Umbilical cord (tissue), 2 donors: ENCODE measurements at places on chromosomes 11 and 22.

- no peak for DNase-seq
Measured at GRCh38 chr11:17781626-17782025, 47.0 kb downstream of the KCNC1 start.

DNA sequence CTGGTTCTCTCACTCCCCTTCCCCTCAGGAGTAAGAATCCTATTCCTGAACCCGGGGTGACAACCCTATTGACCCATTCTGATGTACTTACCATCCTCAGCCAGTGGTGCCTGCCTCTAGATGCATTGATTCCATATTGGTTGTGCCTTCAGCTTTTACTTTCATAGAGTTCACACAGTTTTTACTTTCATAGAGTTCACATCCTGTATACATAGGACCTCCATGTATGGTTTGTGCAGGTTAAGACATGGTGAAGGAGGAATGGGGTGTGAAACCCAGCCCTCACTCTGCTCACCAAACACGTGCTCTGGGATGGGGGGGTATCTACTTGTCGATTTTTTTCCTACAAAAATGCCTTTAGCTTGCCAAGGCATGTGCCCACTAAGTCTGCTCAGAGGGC lies 105.6 kb upstream of the TBCEL start:
- DNase-seq = no peak

- no peak for DNase-seq
Measured at GRCh38 chr11:61609000-61609979, 28.4 kb upstream of the SYT7 start.

DNA sequence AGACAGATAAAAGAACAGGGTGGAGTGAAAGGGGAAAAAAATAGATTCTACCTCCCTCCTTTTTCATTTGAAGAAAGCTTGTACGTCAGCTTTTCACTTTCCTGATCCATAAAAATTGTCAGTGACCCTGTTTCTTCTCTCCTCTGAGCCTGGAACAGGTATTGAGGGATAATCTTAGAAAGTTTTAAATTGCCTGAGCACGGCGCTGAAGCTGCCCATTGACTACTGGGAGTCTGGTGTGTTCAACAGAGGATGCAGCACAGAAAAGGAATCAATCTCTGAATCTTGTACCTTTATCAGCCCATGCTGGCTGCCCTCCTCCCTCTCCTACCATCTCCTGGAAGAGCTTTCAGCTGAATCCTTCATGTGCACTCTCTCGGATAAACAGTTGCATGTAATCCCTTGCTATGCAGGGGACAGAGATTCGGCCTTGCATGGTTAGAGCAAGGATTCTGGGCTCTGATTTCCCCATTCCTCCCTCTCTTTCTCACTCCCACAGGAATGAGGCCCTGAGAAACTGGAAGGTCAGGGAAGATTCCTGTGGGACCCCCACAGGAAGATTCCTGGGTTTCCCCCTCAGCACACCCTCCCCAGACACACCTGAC lies 162.4 kb upstream of the SYN3 start:
- no peak for DNase-seq

GRCh38 chr11:64743591-64744543 lies at the start of gene RASGRP2:
RASGRP2 (minus strand) TSS chr11:64744142; CDS start chr11:64742866, 1,276 bp downstream.
- DNase-seq = peak; percentile 39

GRCh38 chr11:5967708-5968107 lies 586 bp downstream of the OR56A5 start:
- DNase-seq = no peak

- DNase-seq = no peak
Measured at GRCh38 chr11:63243533-63243932, at the start of gene SLC22A25. SLC22A25 (minus strand) TSS chr11:63243599; CDS start chr11:63229652, 13,947 bp downstream.

DNA sequence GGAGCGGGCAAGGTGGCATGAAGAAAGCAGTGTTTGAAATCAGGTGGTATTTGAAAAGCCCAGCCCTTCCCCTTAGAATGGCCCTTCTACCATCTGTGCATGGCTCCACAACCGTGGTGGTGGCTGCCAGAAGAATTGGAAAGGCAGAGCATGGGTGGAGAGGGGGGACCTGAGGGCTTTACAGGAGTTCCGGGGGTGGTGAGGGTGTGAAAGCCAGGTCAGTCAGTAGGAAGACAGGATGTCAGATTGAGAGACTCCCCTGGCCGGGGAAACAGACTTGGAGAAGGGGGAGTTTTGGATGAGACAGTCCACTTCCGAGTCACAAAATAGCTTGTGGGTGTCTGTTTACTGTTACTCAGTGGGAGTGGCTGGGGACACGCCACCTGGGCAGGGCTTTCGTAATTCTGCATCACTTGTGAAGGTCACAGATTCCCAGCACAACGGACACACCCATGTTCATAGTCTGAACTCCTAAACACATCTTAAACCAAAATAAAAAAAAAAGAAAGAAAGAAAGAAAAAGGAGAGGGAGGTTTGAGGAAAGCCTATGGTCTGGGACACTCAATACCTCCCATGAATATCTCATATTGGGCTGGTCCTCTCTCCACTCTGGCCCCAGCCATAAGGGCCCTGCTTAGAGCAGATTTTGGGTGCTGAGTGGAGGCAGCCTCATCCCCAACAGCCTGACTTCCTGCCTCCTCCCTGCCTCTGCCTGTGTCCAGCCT lies 24.4 kb upstream of the SMIM35 start:
- no peak for DNase-seq

- DNase-seq = no peak
Measured at GRCh38 chr11:88164320-88164719, 10.9 kb downstream of the RAB38 start.

- DNase-seq = no peak
Measured at GRCh38 chr11:132051704-132052103, 681.3 kb downstream of the NTM start.

DNA sequence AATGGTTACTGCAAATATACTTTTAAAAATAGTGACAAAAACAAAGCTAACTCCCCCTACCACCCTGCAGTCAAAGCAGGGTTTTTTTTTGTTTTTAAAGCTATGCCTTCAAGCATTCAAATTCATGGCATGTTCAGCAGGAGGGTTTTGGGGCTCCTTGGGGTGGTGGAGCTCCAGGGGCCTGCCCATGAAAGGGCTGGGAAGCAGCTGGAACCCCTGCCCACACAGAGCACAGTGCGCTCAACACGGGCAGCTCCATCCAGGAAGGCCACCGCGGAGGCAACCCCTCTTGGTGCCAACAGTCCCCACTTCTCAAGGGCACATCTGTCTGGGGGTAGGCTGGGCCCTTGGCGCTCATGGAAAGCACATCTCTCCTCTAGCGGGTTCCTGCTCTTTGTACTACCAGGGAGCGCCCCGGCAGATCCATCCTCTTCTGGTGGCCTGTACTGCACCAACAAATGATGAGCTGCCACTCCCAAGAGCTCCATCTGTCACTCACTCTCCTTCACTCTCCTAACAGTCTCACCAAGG lies 16.6 kb upstream of the PHLDA2 start:
- DNase-seq = no peak

GRCh38 chr11:12440565-12440964 lies 63.2 kb downstream of the PARVA start:
- DNase-seq = no peak

- DNase-seq = no peak
Measured at GRCh38 chr11:73729594-73730206, 31.2 kb downstream of the RAB6A start.

GRCh38 chr22:28208787-28209186 lies 289.7 kb upstream of the PITPNB start:
- no peak for DNase-seq

DNA sequence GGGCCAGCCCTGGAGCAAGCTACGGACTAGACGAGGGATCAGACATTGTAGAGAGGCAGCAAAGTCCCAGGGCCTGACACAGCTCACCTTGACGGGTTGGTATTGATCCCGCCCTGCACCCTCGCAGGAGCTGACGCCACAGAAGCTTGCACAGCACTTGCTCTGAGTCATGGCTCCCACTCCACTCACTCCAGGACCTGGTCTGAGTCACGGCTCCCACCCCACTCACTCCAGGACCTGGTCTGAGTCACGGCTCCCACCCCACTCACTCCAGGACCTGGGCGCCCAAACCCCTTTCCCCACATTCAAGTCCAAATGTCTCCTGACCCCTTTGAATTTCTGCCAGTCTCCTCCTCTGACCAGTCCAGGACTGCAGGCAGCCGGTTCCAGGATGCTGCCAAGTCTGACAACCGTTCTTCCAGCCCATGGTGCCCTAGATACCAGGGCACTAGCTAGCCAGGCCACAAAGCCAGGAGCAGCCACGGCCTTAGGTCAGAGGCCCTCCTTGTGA lies 6.0 kb upstream of the PNPLA5 start:
- DNase-seq = no peak

GRCh38 chr11:8075119-8075726 lies 5.8 kb upstream of the TUB start:
- DNase-seq = no peak

GRCh38 chr11:1335811-1336761 lies 26.7 kb upstream of the TOLLIP start:
- DNase-seq = peak; percentile 82

DNA sequence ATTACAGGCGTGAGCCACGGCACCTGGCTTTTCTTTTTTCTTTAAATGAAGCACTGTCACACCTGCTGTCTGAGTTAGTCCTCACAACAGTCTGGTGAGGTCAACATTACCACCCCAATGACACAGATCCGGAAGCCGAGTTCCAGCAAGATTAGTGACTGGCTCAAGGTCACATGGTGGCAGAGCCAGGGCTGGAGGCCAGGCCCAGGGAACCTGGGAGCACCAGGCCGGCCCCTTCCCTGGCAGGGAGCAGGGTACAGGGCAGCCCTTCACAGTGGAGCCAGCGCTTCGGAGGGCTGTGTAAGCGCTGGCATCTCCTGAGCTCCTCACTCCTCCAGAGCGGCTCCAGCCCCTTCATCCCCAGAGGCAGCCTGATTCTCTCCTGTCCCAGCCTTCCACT lies 118.7 kb downstream of the ST3GAL4 start:
- no peak for DNase-seq

DNA sequence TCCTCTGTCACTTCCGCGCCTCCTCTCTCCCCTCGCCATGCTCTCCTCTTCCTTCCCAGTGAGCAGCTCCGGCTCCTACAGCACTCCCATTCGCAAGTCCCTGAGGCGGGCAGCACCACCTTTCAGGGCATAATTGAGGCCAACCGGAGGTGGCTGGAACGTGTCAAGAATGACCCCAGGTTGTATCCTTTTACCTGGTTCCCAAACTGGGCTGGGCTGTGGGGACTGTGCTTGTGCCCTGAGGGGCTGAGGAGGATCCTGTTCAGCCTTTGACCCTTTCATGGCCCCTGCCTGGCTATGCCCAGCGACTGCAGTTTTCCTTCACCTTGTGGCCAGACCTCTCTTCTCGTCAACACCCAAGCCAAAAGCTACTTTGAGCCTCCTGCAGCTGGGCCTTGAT lies 84.1 kb downstream of the CEP164 start:
- no peak for DNase-seq

GRCh38 chr11:22432291-22433093 lies 94.3 kb downstream of the SLC17A6 start:
- DNase-seq = peak; percentile 66

DNA sequence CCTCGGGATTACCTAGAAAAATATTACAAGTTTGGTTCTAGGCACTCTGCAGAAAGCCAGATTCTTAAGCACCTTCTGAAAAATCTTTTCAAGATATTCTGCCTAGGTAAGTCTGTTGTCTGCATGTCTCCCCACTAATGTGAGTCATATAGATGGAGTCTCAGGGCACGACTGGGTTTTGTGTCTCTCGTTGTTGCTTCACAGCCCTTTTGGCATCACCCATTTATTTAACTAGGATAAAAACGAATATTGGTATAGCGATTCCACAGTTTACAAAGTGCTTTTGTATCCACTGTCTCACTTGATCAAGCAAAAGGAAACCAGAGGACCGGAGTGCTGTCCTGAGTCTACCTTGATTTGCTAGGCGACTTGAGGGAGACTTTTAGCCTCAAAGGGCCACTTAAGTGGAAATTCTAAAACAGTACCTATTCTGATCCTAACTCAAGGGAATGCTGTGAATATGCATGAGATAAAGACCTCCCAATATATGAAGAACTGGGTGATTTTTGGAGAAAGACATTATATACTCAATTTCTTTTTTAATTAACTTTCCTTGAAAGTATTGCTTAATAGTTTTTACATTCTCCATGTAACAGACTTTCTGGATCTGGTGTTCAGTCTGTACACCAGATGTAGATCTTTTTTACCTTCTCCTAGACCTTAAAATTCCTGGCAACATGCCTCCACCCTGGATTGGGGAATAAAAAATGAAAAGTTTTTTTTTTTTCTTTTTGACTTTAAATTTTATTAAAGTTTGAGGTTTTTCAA lies 590 bp downstream of the NNMT start:
- DNase-seq = no peak

DNA sequence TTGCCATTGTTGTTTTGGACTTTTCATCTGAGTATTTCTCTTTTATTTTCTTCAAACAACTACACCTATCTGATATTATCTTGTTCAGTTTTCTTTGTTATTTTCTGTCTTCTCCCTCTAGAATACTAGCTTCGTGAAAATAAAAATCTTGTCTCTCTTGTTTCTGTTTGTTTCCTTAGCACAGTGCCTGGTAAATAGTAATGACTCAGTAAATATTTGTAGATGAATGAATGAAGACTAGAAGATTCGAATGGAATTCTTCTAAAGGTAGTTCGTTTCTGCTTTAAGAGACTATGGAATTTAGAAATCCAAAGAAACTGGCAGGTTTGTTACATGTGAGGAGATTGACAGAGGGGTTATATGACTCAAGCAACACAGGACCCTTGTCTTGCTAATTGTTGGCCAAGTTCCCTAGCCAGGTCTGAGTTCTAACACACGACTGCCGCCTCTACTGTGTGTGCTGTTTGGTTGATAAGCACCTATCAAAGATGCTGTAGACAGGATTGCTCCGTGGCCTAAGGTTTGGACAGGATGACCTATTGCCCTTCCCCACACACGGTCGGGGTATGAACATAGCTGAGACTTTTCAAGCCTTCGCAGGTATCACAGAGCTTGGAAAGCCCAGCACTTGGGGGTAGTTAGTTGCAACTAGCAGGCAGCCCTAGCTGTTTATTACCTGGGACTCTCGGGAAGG lies 831 bp upstream of the TMEM135 start:
- DNase-seq = no peak

DNA sequence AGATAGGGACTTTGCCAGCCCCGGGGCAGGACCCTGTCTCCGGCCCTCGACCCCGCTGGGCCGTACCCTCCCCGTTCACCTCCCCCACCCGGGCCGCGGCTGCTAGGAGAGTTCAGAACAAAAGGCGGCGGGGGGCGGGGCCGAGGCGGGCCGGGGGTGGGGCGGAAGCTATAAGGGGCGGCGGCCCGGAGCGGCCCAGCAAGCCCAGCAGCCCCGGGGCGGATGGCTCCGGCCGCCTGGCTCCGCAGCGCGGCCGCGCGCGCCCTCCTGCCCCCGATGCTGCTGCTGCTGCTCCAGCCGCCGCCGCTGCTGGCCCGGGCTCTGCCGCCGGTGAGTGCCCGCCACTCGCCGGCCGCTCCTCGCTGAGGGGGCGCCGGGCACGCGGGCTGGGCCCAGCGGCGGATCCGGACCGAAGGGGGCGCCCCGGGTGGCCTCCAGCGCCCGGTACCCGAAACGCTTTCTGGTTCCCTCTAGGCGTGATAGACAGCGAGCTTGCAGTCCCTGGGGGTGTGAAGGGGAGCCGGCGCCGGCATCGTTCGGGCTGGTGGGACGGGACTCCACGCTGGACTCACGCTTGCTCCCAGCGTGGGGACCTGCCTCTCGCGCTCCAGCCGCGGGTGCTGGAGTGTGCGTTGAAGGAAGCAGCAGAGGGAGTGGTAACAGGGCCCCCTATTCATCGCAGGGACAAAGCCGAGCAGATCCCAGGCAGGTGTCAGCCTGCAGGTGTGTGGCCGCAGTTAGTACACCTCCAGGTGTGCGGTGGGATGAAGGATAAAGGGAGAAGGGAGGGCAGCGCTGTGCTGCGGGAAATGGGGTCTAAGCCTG lies at the start of gene MMP11:
TSS of gene MMP11 (plus strand) at position 201 of the 825 bp plus-strand sequence. CDS start at position 223, 22 bp downstream.
- peak; percentile 59 for DNase-seq
